GM12878 (cell line): ENCODE measurements at places on chromosomes 7 and 10. TPM values are rescaled to one million over a fixed set of nuclear protein-coding genes. Genes with fewer than 3 reads are reported as not detected.

Gene INPP5F
- total RNA-seq = 36.3 and 39.9 TPM in 2 replicates

Gene ZNF3
- total RNA-seq = 28.5 and 30.7 TPM in 2 replicates

Gene CALML3
- total RNA-seq = not detected in 2 replicates

Gene NPFFR1
- total RNA-seq = not detected in 2 replicates

Gene TLX1
- not detected in 2 replicates for total RNA-seq

Gene TSPAN12
- total RNA-seq = 1.3 and 1.9 TPM in 2 replicates

Gene PDK4
- 0.21 and 0.46 TPM in 2 replicates for total RNA-seq

Gene PRF1
- 1.5 and 1.8 TPM in 2 replicates for total RNA-seq

Gene AKR1C3
- total RNA-seq = 0.26 TPM in 1 of 2 replicates, not detected in the other

Gene LDB3
- 0.05 TPM in 1 of 2 replicates, not detected in the other for total RNA-seq

Gene LEP
- total RNA-seq = not detected in 2 replicates

Gene CDC14C
- total RNA-seq = not detected in 2 replicates

Gene LAMTOR4
- 165 and 171 TPM in 2 replicates for total RNA-seq

Gene SFR1
- total RNA-seq = 9.0 and 10.0 TPM in 2 replicates

Gene EZH2
- total RNA-seq = 34.4 and 37.9 TPM in 2 replicates
